ENCODE measurements at places on chromosomes 7 and 10.

GRCh38 chr7:1675036-1675671, 5.1 kb downstream of the ELFN1 start:
- H3K27ac ChIP-seq: no peak overlapping the region
- no peaks in the 10 kb centered on the region for H3K36me3 ChIP-seq
- H3K27me3 ChIP-seq: peaks cover 40% of the 10 kb centered on the region
- H3K4me1 ChIP-seq: no peaks in the 10 kb centered on the region
- no peak overlapping the region for H3K4me3 ChIP-seq

DNA sequence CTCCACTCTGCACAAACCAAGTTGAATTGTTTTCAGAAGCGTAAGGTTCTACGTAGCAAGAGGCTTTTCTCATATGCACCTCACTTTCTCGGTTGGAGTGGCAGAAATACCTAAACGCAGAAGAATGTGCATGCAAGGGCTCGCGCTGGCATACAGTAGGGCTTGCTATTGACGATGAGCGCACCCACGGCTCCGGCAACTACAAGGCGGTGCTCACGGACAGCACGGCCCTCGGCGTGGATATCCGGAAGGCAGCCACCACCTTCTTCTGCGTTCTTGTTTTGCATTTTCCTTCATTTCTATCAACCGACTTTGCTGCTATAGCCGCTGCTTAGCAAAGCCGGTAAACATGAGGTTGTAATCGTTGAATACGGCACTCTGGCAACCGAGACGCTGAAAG, 51.1 kb upstream of the UBE3C start:
- no peak overlapping the region for H3K4me3 ChIP-seq
- peaks cover 21% of the 10 kb centered on the region for H3K27me3 ChIP-seq
- DNase-seq: no peak
- H3K36me3 ChIP-seq: peaks cover 30% of the 10 kb centered on the region
- no peak overlapping the region for H3K27ac ChIP-seq
- H3K4me1 ChIP-seq: no peaks in the 10 kb centered on the region

GRCh38 chr7:50914460-50914859, 131.8 kb upstream of the GRB10 start:
- H3K36me3 ChIP-seq: no peaks in the 10 kb centered on the region
- no peak overlapping the region for H3K4me3 ChIP-seq
- DNase-seq: no peak
- H3K27me3 ChIP-seq: peaks cover 4% of the 10 kb centered on the region
- H3K4me1 ChIP-seq: no peaks in the 10 kb centered on the region
- no peak overlapping the region for H3K27ac ChIP-seq

DNA sequence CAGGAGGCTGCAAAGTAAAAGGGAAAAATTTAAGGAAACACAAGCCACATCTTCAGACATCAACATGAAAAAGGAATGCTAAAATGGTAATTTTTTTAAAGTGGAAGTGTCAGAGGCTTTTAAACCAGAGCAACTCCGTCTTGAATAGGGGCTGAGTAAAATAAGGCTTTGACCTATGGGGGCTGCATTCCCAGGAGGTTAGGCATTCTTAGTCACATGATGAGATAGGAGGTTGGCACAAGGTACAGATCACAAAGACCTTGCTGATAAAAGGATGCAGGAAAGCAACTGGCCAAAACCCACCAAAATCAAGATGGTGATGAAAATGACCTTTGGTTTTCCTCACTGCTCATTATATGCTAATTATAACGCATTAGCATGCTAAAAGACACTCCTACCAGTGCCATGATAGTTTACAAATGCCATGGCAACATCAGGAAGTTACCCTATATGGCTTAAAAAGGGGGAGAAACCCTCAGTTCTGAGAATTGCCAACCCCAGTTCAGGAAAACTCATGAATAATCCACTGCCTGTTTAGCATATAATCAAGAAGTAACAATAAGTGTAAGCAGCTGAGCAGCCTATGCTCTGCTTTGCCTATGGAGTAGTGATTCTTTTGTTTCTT, 128.3 kb downstream of the SKAP2 start:
- DNase-seq: no peak
- H3K4me1 ChIP-seq: peaks cover 18% of the 10 kb centered on the region
- H3K27ac ChIP-seq: no peak overlapping the region
- H3K27me3 ChIP-seq: no peaks in the 10 kb centered on the region

- H3K4me3 ChIP-seq: no peak overlapping the region
- peaks cover 20% of the 10 kb centered on the region for H3K36me3 ChIP-seq
- no peak overlapping the region for H3K27ac ChIP-seq
- no peaks in the 10 kb centered on the region for H3K27me3 ChIP-seq
- DNase-seq: no peak
Measured at GRCh38 chr7:108581655-108582491, 12.2 kb downstream of the DNAJB9 start.

DNA sequence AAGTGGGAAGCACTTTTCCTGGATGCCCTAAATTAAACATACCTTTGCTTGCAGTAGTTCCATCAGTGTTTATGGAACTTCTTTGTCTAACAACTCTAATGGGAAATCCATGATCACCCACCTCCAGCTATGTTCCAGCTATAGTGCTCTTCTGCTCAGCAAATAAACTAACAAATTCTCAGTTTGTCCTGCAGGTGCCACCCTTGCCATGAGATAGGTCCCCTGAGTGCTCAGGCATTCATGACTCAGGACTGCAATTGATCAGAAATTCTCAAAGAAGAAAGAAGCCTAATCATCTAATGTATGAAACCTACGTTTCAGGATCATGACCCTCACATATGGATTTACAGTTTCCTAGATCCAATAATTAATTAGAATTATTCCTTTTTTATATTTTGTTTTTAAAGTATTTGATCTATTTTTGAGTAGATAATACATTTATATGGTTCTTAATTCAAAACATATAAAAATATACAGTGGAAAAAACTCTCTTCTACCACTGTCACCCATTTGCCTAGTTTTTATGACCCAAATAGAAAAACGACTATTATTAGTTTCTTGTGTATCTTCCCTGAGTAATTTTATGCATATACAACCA, 48.7 kb upstream of the DYNC1I1 start:
- no peak overlapping the region for H3K27ac ChIP-seq
- peaks cover 25% of the 10 kb centered on the region for H3K27me3 ChIP-seq
- no peaks in the 10 kb centered on the region for H3K4me1 ChIP-seq
- no peak for DNase-seq
- H3K36me3 ChIP-seq: no peaks in the 10 kb centered on the region
- H3K4me3 ChIP-seq: no peak overlapping the region

DNA sequence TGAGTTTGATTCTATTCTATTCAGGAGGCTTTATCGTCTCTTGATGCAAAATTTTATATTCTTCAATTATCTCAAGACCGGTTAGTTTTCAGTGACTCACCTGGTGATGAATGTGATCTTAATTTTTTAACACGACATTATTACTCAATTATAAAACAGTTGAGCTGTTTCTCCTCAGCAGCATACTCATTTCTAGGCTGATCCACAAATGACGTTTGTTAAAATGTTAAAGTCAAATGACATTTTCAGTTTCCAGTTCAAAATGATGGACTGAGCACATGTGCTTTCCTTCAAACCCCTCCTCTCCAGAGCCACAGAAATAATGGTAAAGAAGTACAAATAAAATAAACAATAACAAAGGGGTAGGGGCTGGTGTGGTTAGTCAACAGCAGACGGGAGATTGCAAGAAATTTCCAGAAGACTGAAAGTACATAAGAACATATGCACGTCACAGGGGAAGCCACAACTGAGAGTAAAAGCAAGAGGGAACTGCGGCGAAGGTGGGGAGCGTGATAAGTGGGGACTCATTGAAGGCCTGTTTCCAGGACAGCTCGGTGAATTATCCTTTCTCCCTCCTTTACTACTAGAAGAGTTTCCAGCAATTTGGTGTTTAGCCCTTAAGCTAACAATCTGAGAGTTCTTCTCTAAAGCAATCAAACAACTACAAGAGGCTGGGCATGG, 10.9 kb downstream of the MACROH2A2 start:
- H3K27me3 ChIP-seq: no peaks in the 10 kb centered on the region
- no peaks in the 10 kb centered on the region for H3K4me1 ChIP-seq
- no peaks in the 10 kb centered on the region for H3K36me3 ChIP-seq

DNA sequence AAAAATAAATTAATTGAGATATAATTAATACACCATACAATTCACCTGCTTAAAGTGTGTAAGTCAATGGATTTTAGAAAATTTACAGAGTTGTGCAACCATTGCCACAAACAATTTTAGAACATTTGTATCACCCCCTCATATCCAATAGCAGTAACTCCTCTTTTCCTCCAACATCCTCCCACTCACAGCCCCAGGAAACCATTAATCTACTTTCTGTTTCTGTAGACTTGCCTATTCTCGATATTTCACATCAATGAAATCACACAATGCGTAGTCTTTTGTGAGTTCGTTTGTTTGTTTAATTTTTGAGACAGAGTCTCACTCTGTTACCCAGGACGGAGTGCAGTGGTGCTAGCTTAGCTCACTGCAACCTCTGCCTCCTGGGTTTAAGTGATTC, 13.7 kb upstream of the HERC4 start:
- no peak for DNase-seq
- peaks cover 12% of the 10 kb centered on the region for H3K27me3 ChIP-seq
- no peaks in the 10 kb centered on the region for H3K4me1 ChIP-seq

GRCh38 chr10:24916365-24916764, 36.0 kb downstream of the PRTFDC1 start:
- no peaks in the 10 kb centered on the region for H3K36me3 ChIP-seq
- peaks cover 7% of the 10 kb centered on the region for H3K27me3 ChIP-seq
- H3K4me1 ChIP-seq: no peaks in the 10 kb centered on the region
- H3K4me3 ChIP-seq: no peak overlapping the region

DNA sequence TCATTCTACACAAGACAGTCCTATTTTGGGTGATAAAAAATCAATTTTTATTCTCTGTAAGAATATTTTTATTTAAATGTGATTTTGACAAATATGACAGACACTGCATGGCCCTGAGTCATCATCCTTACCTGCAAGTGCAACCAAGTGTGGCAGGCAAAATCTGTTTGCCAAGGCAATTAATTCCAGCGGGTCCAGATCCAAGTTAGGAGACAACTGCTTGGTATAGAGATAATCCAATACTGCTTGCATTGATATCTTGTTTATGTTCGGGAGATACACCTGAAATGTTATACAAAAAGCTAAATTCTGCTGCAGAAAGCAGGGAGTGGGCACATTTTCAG, 66.2 kb downstream of the RHOBTB1 start:
- peaks cover 9% of the 10 kb centered on the region for H3K36me3 ChIP-seq
- H3K4me1 ChIP-seq: no peaks in the 10 kb centered on the region
- H3K4me3 ChIP-seq: no peak overlapping the region
- DNase-seq: no peak
- no peak overlapping the region for H3K27ac ChIP-seq

GRCh38 chr7:73977619-73978618, 50.1 kb upstream of the ELN start:
- H3K4me3 ChIP-seq: no peak overlapping the region
- peaks cover 8% of the 10 kb centered on the region for H3K4me1 ChIP-seq
- peaks cover 24% of the 10 kb centered on the region for H3K27me3 ChIP-seq
- H3K27ac ChIP-seq: no peak overlapping the region

DNA sequence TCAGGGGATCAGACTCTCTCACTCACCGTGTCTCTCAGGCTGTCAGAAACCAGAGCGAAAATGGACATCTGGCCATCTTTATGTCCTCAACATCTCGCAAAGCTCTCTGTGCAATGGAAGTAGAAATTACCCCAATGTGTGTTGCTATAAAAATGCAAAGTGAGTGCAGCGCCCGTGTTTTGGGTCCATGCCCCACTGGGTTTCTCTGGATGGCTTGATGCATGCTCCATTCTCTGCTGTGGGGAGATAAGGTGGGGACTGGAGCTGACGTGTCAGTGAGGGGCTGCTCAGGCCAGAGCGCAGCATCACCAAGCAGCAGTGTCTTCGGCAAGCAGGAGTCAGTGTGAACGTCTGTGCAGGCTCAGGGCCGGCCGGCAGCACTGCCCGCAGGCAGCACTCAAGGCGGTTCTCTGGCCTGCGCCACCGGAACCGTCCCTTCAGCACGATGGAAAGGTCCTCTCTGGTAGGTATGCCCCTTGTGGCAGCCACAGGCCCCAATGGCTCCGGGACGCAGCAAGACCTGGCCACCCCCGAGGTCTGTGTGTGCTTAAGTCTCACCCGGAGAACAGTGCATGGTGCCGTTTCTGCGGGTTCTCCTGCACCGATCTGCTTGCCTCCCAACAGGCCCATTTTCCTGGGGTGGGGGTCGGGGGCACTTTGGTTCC, 30.2 kb downstream of the WDR86 start:
- H3K4me3 ChIP-seq: no peak overlapping the region
- H3K4me1 ChIP-seq: peaks cover 22% of the 10 kb centered on the region
- no peak for DNase-seq
- H3K27me3 ChIP-seq: peaks cover 7% of the 10 kb centered on the region

DNA sequence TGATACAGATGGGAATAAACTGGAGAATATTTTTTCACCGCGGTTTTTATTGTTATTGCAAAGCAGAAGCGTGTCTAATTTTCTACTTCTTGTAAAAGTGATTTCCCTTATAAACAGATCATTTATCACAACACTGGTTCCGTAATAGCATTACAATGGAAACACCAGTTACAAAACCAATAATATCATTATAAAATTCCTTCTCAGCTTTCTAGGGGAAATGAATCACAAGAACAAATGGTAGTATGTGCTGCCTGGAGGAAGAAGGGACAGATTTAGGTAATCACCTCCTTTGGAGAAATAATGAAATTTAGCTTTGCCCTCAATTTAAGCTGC, 2.4 kb upstream of the CCDC6 start:
- H3K4me1 ChIP-seq: peaks cover 36% of the 10 kb centered on the region
- H3K4me3 ChIP-seq: peak overlapping the region; percentile 98
- peaks cover 4% of the 10 kb centered on the region for H3K36me3 ChIP-seq
- no peaks in the 10 kb centered on the region for H3K27me3 ChIP-seq
- DNase-seq: no peak
- peak overlapping the region; percentile 94 for H3K27ac ChIP-seq

DNA sequence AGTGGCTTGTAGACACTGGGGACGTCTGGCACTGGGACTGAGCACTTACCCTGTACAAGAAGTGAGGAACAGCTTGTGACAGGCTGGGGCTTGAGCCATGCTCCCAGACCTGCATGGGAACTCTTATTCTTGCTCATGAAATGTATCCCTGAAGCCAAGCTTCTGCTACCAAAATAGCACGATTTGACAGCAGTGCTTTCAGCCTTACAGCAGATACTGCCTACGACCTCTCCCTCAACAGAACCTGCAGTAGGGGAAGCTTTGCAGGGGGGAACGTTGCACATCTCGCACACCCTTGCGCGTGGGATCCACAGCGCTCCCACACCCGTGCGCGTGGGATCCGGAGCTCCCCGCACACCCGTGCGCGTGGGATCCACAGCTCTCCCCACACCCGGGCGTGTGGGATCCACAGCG, 88.0 kb downstream of the CREM start:
- peaks cover 11% of the 10 kb centered on the region for H3K4me1 ChIP-seq
- H3K27me3 ChIP-seq: no peaks in the 10 kb centered on the region
- H3K36me3 ChIP-seq: no peaks in the 10 kb centered on the region

DNA sequence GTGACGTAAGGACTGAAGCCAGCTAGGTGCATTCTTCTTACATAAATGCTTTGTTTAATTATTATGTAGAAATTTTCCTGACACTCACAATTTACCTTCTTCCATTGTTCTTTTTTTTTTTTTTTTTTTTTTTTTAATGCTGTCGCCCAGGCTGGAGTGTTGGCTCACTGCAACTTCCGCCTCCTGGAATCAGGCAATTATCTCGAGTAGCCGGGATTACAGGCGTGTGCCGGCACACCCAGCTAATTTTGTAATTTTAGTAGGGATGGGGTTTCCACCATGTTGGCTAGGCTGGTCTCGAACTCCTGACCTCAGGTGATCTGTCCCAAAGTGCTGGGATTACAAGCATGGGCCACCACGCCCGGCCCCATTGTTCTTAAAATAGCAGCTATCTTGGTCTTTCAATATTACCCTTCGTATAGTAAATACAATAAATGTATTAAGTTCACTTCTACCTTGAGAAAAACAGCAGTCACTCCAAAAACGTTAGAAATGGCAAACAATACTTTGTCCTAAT, 32.1 kb downstream of the BZW2 start:
- peaks cover 32% of the 10 kb centered on the region for H3K36me3 ChIP-seq
- H3K4me1 ChIP-seq: no peaks in the 10 kb centered on the region
- no peak overlapping the region for H3K27ac ChIP-seq
- no peaks in the 10 kb centered on the region for H3K27me3 ChIP-seq
- no peak for DNase-seq
- H3K4me3 ChIP-seq: no peak overlapping the region

All from naive B cell (primary cell).